ENCODE measurements at places on chromosomes 12 and 14.

DNA sequence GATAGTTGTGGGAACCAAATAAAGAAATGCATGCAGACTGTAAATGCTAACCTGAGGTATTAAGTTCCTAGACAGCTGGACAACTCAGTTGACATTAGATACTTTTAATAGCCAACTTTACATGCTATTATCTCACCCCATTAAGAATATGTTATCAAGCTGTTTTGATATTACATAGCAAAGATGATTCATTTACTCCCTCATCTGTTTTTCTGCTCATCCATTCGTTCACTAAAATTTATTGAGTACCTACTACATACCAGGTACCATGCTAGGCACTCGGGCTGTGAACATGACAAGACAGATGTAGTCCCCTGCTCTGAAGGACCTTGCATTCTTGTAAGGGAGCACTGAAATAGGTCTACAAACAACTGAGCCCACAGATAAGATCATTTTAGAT is 192.4 kb downstream of the DACT1 start:
- DNase-seq: no peak

DNA sequence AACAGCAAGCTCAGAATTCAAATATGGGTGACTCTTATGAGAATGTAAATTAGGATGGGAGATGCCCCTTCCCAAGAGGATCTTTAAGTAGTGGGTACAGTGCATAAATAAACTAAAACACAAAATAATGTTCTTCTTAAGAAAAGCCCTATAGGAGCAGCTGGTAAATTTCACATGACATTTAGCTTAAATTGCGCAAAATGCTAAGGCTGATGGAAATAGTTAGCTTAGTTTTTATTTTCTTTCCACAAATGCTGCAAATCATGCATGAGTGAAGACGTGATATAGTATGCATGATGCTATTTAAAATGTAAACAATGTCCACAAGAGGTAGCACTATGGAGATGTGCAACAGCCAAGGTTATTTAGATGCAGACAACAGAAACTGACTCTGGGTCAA is 328.1 kb downstream of the ATP23 start:
- DNase-seq: no peak

GRCh38 chr12:95337146-95337545 is 119.5 kb downstream of the VEZT start:
- no peak for DNase-seq

DNA sequence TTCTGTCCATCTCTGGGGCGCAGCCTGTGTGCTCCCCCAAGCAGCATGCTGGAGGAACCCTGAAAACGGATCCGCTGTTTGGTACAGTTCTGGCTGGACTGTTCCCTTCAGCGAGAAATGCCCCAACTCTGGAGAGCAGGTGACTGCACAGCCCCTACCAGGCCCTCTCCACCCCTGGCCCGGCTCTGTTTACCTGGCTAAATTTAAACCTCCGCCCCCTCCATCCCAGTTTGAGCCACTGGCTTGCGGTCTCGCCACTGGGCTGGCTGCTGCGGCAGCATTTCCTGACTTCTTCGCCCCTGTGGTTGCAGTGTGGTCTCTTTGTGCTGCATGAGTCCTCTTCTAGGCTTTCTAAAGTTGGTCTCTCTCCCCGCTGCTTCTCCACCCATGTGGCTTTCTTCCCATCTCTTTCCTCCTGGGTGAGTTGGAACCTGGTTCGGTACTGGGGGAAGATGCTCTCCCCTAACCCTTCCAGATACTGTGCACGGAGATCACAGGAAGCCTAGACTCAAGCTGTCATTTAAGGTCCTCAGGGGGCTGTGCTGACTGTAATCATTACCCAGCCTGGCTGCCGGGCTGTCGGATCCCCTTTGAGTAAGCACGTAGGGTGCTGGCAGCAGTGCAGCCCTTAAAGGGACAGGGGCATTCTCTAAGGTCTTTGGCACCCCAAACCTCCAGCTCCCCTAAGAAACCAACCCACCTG is 60.6 kb downstream of the FBXL14 start:
- DNase-seq: peak; percentile 66

Measured in activated T-cell treated with anti-CD3 and anti-CD28 coated beads, Interleukin-2, amount 50 U/mL, for 24 hours (primary cell).